ENCODE measurements at places on chromosomes 11 and 22.
A peak's percentile ranks its signal among the peaks of the same experiment; 100 is the strongest.

DNA sequence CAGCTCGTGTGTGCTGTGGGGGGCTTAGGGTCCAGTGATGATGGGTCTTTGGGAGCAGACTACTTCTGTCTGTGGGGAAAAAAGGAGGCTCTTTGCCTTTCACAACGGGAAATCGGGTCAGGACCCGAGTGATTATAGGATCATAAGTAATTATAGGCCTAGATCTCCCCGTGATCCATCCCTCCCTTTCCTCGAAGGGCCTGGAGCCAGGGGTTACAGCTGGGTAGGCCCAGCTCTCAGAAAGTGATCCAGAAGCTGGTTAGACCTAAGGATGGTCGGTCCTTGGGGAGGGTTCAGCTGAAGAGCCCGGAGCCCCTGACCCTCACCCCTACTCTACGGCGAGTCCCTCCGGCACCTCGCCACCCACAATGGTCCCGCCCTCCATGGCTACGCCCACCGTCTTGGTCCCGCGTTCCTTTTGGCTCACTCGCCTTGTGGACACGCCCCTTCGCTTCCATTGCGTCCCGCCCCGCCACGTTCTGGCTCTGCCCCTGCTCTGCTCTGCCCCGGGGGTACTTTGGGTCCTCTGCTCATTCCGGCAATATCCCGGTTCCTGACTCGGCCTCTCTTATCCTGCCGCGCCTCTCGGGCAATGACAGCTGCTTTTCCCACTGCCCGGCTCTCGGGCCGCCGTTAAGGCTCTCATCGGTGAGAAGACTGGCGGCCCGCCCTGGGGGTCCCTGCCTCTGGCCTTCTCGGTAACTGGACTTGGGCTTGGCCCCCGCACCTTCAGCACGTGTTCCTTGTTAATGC, 5.0 kb downstream of the IGSF22 start:
- DNase-seq = peak; percentile 66

DNA sequence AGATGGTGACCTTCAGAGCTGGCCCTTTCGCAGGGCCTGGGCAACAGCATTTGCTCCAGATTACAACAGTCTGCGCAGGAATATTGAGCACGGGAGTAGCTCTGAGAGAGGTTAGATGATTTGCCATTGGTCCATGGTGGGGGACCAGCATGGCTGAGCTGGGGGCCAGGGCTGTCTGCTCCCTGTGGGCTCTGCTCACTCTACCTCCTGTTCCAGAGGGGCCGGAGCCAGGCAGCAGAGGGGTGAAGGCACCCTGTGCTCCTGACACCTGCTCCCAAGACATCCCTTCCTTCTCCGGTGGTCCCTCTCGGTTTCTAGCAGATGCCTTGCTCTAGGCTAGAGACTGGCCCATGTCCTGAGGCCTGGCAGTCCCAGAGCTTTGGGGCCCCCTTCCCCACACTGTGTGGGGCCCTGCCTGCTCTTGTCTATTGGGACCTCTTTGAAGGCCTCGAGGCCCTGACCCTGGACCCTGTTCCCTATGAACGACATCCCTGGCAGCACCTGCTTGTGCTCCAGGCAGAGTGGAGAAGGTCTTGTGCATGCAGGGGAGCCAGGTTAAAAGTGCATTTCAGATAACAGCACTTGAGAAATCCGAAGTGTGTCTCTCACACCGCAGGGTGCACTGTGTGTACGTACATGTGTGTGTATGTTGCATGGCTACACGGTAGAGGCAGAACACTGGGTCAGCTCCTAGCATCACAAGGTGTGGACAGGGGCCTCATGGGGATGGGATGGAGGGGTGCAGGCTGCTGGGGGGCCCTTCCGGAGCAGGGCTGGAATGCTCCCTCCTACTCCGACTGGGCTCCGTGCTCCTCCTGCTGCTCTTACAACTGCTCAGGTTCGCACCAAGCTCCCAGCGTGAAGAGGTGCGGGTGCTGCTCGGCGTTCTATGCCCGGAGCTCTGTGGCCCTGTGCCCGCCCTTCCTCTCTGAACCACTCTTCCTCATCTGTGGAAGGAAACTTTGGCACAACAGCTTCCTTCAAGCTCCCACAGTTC, 123.3 kb upstream of the B3GAT1 start:
- no peak for DNase-seq

GRCh38 chr22:44546686-44547310, 48.8 kb upstream of the RTL6 start:
- DNase-seq = no peak

DNA sequence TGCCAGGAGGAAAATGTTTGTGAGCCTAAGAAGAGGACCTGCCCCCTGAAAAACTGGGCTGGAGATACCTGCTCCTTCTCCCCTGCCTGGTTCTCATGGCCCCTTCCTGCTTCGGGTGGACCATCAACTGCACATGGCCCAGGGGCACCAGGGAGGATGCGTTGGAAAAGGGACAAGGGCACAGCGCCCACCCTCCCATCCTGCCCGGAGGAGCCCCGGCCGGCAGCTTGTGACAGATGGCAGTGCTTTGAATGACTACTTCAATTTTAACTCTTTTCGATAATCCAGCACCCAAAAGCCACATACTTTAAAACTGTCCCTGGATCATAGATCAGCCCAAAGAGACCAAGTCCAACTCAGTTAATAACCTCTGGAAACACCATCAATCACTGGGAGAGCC, 135.8 kb upstream of the NECTIN1 start:
- DNase-seq = no peak

GRCh38 chr11:61994981-61995380, 27.5 kb upstream of the FTH1 start:
- DNase-seq = no peak

DNA sequence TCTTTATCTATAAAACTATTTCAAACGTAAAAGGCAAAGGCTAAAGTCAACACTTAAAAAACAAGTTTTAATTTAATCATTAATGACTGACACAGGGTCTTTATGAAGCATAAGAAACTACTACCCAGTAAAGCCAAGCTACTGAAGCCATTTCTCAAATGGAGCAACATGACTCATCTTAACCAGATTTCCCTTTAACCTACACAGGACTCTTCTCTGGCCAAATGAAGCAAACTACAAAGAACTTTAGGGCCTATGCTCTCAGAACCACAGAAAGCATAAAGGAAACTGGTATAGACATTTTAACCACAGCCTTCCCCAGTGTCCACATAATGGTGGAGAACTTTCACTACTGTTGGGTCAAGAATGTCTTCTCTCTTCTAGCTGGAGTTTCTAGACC, 34.7 kb downstream of the ALG9 start:
- no peak for DNase-seq

GRCh38 chr22:44972363-44973083, 37.3 kb downstream of the PHF21B start:
- DNase-seq = no peak

DNA sequence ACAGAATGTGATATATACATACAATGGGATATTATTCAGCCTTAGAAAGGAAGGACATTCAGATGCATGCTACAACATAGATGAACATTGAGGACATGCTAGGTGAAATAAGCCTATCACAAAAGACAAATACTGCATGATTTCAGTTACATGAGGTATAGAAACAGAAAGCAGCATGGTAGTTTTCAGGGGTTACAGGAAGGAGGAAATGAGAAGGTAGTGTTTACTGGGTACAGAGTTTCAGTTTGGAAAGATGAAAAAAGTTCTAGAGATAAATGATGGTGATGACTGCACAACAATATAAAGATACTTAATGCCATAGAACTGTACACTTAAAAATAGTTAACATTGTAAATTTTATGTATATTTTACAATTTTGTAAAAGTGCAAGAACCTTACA, 266.7 kb upstream of the C11orf87 start:
- no peak for DNase-seq

DNA sequence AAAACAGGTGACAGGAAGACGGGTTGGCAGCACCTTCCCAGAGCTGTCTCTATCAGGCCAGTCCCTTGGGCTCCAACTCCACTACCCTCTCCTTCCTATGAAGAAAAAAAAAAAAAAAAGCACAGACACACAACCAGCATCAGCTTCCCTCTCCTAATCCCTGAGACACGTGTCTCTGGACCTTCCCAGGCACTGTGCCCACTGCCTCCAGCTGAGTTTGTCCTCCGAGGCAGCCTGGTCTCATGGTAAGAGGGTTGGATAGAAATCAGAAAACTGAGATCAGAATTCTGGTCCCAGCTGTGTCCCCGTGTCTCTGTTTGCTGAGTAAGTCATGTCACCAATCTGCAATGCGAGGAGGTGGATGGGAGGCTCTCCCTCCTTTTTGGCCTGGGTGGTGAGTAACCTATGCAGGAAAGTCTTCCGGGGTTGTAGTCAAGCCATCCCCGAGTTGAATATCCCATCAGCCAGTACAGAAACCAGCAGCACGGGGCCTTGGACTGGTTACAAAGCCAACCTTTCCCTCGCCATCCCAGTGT, 193.7 kb upstream of the TBCEL start:
- no peak for DNase-seq

GRCh38 chr11:41118521-41118920, 340.9 kb downstream of the LRRC4C start:
- no peak for DNase-seq

- no peak for DNase-seq
These were observed 2.3 kb upstream of the FOLR1 start for GRCh38 chr11:72189455-72190250.

DNA sequence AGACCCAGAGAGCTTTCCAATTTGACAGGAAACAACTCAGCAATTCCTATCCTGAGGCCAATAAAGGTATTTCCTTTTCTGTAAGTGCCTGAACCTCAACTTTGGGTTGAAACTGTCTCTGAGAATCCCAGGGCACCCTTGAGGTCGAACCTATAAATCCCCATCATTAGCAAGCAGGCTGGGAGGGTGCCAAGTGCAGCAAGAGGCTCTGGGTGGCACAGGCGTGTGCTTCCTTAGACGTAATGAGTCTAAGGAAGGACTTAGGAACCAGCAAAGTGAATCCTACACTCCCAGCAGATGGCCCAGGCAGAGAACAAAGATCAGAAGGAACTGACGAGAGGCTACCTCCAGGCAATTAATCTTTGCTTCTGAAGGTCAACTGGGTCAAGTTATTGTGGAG, 234.3 kb upstream of the NARS2 start:
- no peak for DNase-seq

GRCh38 chr11:3795131-3796001, 2.0 kb downstream of the NUP98 start:
- DNase-seq = no peak

GRCh38 chr22:32995335-32995734, 62.8 kb downstream of the SYN3 start:
- DNase-seq = no peak

DNA sequence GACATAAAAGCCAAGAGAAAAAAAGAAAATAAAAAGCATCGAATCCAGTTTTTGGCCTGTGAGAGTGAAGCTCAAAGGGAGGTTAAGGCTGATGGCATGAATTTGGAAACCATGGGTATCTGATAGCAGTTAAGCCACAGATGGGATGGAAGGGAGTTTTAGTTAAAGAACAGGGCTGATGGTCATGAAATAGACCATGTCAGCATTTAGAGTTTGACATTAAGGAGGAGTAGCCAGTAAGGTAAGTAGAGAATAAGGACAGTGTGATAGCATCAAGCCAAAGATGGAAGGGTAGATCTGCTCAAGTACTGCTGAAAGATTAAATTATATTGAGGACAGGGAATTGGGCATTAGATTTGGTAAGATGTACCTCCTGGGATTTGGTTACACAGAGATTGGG, 826.5 kb downstream of the NTM start:
- no peak for DNase-seq

- DNase-seq = no peak
These were observed 33.1 kb upstream of the ARHGAP32 start for GRCh38 chr11:129225190-129225589.

DNA sequence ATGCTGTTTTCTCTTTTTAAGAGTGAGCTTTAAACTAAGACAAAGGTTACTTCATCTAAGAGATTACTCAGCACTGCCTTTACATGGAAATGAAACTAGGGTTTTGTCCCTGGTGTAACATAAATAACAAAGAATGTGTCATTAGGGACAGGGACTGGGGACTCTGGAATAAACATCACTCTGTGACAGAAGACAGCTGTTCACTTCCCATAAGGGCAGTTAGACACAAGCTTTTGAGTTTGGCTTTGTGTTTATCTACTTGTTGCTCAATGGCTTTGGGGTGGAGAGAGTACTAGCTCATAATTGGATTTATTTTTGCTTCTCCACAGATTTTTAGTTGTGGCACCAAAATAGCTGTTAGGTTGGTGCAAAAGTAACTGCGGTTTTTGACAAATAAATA, 154.5 kb downstream of the OR4C45 start:
- DNase-seq = no peak

DNA sequence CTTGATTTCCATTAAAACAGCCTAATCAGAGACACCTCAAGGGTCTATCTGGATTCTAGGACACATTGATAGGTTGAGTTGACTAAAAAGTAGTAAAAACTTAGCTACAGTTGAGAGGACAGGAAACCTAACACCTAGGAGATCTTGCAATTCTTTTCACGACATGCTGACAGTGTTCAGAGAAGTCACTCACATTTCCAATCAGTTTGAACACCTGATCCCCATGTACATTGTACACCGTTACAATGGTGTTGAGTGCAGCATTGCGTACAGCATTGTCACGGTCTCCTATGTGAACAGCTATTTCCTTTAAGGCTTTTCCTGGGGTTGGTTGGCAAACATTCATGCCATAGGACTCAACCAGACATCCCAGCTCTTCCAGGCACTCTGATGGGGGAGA, 42.8 kb downstream of the F2 start:
- DNase-seq = no peak

GRCh38 chr11:103436131-103436770, 327.0 kb downstream of the DYNC2H1 start:
- DNase-seq = no peak

- no peak for DNase-seq
These were observed 17.6 kb downstream of the MED15 start for GRCh38 chr22:20525048-20525447.

GRCh38 chr11:9756461-9756860, 92.6 kb downstream of the SWAP70 start:
- DNase-seq = no peak

- DNase-seq = no peak
These were observed 52.8 kb upstream of the APOA1 start for GRCh38 chr11:116890193-116890592.

Measured in amniotic stem cell (primary cell).